ENCODE measurements at places on chromosomes 2 and 18. TPM values are rescaled to one million over a fixed set of nuclear protein-coding genes. Genes with fewer than 3 reads are reported as not detected.

- no peaks in the 10 kb centered on the region for H3K36me3 ChIP-seq
- no peak for DNase-seq
- peak overlapping the region; percentile 95 for H3K4me3 ChIP-seq
- peak overlapping the region; percentile 98 for H3K27ac ChIP-seq
- peaks cover 8% of the 10 kb centered on the region for H3K4me1 ChIP-seq
Measured at GRCh38 chr2:191676790-191677645, 918 bp upstream of the NABP1 start.

The TEX44 gene
- total RNA-seq = not detected

DNA sequence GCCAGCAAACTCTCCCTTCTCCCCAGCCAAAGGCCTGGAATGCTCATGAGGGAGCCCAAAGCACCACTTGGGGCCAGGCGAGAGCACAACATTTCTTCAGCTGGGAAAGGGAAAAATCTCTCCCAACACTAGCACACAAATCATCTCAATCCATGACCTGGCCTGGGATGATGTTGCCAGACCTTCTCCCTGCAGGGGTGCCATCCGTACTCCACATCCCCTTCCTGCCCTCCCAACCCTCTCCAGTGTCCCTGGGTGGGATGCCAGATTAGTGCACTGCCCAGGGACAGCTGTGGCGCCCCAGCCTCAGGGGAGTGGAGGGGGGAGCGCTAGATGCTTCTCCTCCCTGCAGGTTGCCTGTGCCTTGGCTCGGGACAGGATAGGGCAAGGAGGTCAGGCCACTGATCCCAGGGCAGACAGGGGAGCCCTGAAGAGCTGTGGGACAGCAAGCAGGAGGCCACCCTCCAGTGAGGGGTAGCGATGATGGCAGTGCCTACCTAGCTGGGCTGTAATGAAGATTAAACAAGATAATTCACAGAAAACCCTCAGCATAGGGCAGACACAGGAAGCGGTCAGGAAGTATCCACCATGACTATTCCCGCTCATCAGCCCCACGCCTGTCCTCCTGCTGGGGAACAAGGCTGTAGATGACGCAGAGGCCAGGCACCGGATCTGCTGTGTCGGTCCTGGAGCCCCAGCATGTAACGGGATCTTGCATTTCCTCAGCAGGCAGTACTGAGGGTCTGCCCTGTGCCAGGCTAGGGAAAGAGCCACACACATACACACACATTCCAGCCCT, 31.1 kb downstream of the SERTAD2 start:
- no peak overlapping the region for H3K4me3 ChIP-seq
- peak; percentile 20 for DNase-seq
- peak overlapping the region; percentile 55 for H3K27ac ChIP-seq
- peaks cover 7% of the 10 kb centered on the region for H3K27me3 ChIP-seq

- DNase-seq = no peak
- no peak overlapping the region for H3K27ac ChIP-seq
- no peaks in the 10 kb centered on the region for H3K4me1 ChIP-seq
- H3K4me3 ChIP-seq = no peak overlapping the region
- H3K27me3 ChIP-seq = no peaks in the 10 kb centered on the region
Measured at GRCh38 chr2:33521791-33522281, 45.4 kb downstream of the RASGRP3 start.

- no peaks in the 10 kb centered on the region for H3K36me3 ChIP-seq
- H3K4me3 ChIP-seq = no peak overlapping the region
- peaks cover 1% of the 10 kb centered on the region for H3K27me3 ChIP-seq
- H3K4me1 ChIP-seq = peaks cover 4% of the 10 kb centered on the region
- peak; percentile 89 for DNase-seq
- no peak overlapping the region for H3K27ac ChIP-seq
Measured at GRCh38 chr18:8389391-8390340, 219.6 kb upstream of the RAB12 start.

The PLGLB1 gene
- 5.4 TPM for total RNA-seq

GRCh38 chr18:8299054-8299980, 309.9 kb upstream of the RAB12 start:
- no peak for DNase-seq
- no peak overlapping the region for H3K27ac ChIP-seq
- H3K27me3 ChIP-seq = peaks cover 1% of the 10 kb centered on the region
- H3K36me3 ChIP-seq = no peaks in the 10 kb centered on the region

- peaks cover 6% of the 10 kb centered on the region for H3K36me3 ChIP-seq
- no peak for DNase-seq
- H3K27me3 ChIP-seq = no peaks in the 10 kb centered on the region
- no peak overlapping the region for H3K27ac ChIP-seq
- peaks cover 13% of the 10 kb centered on the region for H3K4me1 ChIP-seq
Measured at GRCh38 chr2:134233728-134234136, 20.1 kb upstream of the MGAT5 start.

DNA sequence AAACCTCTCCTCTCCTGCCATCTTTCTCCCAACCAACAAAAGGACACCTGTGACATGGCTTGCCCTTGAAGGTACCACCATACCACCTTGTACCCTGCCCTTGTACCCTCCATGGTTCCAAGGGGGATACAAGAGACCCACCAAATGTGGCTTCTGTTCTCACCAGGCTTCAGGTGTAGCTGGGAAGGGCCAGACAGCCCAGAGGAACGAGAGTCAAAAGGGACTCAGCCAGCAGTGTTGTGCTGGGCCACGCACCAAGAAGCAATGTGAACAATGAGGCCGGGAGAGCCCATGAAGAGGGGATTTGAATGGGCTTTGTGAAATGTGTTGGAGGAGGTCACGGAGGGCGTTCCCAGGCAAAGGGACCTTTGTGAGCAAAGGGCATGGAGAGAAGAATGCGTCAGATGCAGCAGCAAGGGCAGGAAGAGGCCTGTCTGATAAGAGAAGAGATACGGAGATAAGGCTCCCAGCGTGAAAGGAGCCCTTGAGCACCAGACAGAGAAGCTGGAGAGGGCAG, 48.6 kb downstream of the PLB1 start:
- peaks cover 6% of the 10 kb centered on the region for H3K4me1 ChIP-seq
- H3K4me3 ChIP-seq = no peak overlapping the region
- H3K27me3 ChIP-seq = peaks cover 2% of the 10 kb centered on the region
- H3K36me3 ChIP-seq = no peaks in the 10 kb centered on the region

- peaks cover 27% of the 10 kb centered on the region for H3K4me1 ChIP-seq
- no peak overlapping the region for H3K27ac ChIP-seq
- H3K36me3 ChIP-seq = no peaks in the 10 kb centered on the region
- no peak overlapping the region for H3K4me3 ChIP-seq
- no peak for DNase-seq
Measured at GRCh38 chr2:68236876-68237275, 15.5 kb downstream of the PPP3R1 start.

The TGFBRAP1 gene
- 14.9 TPM for total RNA-seq

The FER1L5 gene
- 0.51 TPM for total RNA-seq

The BOLL gene
- total RNA-seq = not detected

- peak; percentile 57 for DNase-seq
- H3K27me3 ChIP-seq = no peaks in the 10 kb centered on the region
- peaks cover 23% of the 10 kb centered on the region for H3K4me1 ChIP-seq
- H3K36me3 ChIP-seq = no peaks in the 10 kb centered on the region
- H3K4me3 ChIP-seq = no peak overlapping the region
Measured at GRCh38 chr18:11572201-11572600, 37.2 kb upstream of the SLC35G4 start.

The EDAR gene
- total RNA-seq = not detected

GRCh38 chr2:15754703-15755099, 163.0 kb downstream of the DDX1 start:
- no peak overlapping the region for H3K27ac ChIP-seq
- no peaks in the 10 kb centered on the region for H3K4me1 ChIP-seq
- DNase-seq = no peak

DNA sequence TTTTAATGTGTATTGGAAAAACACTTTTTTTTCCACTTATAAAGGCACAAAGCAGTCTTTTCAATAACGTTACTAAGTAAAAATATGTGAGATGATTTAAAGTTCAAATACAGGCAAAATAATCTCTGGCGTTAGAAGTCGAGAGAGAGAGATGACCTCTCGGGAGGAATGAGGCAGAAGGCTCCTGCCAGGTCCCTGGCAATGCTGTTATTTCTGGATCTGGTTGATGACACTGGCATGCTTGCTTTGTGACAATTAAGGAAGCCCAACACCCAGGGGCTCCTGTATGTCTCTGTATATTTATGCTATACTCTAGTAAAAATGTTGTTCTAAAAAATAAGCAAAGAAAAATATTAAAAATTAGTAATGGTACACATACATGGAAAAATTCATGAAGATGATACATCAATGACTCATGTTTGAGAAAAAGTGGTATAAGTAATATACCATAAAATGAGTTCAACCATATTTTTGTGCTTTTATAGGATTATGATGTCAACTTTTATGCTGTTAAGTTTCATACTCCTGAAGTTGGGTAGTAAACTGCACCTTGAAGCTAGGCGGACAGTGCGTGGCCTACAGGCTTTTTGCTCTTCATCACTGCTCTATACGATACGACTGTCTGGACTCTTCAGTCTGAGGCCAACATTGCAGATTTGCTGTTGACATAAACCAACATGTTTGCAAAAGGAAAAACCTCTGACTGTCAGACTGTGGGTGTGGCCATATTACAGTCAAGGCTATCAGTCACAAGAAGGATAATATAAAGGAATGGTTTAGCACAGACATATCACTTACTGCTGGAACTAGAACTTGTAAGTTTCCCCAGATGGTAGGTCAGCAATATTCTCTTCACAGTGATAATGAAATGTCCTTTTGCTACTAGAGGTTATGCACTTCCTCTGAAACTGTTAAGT, 19.8 kb downstream of the VPS4B start:
- no peak for DNase-seq
- no peaks in the 10 kb centered on the region for H3K36me3 ChIP-seq
- H3K4me3 ChIP-seq = no peak overlapping the region
- no peaks in the 10 kb centered on the region for H3K4me1 ChIP-seq
- H3K27ac ChIP-seq = no peak overlapping the region

The KCNJ13 gene
- not detected for total RNA-seq

The FEV gene
- total RNA-seq = not detected

DNA sequence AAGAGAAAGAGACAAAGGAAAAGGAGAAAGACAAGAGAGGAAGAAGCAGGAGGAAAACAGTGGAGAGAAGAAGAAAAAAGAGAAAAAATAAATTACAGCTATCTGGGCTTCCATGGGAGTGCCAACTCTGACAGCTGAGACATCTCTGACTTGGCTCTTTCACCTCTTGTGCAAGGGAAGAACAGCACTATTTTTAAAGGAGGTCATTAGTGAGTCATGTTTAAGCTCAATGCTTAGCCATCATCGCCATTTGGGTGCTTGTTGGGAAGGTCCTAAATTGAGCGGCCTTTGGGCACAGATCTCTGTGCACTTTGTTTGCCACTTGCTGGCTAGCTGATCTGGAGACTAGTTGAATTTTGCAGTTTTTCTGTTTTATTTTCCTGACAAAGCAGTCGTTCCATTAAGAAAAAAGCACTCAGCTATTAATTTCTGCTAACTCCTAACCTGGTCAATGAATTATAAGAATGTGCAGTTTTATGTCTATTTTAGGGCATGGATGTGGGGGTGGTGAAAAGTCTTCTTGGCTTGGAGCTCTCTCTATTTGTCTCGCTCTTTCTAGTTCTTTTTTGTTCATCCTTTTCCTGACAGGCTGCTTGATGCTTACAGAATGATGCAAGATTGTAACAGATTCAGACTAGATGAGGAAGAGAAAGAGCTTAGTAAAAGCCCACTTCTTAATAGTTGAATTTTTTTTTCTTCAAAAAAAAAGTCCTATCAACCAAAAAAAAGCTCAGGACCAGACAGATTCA, 231.5 kb downstream of the SLC8A1 start:
- H3K27ac ChIP-seq = no peak overlapping the region
- H3K4me1 ChIP-seq = peaks cover 1% of the 10 kb centered on the region
- DNase-seq = no peak
- H3K4me3 ChIP-seq = no peak overlapping the region
- H3K27me3 ChIP-seq = peaks cover 4% of the 10 kb centered on the region
